Omental fat pad (tissue), 4 donors: ENCODE measurements at places on chromosomes 4 and X. TPM values are rescaled to one million over a fixed set of nuclear protein-coding genes. Genes with fewer than 3 reads are reported as not detected.

The CNGA1 gene
- total RNA-seq: 1.4 TPM

GRCh38 chr4:17316566-17316965 is 195.3 kb downstream of the QDPR start:
- no peak for DNase-seq

GRCh38 chrX:150664290-150664689 is 28.9 kb upstream of the MTMR1 start:
- no peak for DNase-seq

- peak; percentile 56 for DNase-seq
These were observed 11.1 kb downstream of the MAEA start for GRCh38 chr4:1300466-1301455.

DNA sequence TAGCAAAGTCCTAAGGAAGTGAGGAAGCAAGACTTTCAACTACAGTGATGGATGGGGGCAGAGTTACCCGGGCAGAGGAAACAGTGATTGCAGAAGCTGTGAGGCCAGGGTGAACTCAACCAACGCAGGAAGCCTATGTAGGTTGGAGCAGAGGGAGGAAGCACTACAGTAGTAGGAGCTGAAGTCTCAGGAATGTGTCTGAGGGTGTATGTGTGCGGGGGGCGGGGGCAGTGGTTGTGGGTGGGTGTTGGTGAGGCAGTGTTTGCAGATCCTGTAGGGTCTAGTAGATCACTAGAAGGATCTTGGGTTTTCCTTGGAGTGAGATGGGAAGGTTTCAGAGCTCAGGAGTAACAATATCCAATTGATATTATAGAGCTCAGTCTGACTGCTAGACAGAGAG is 9.9 kb upstream of the MID1 start:
- DNase-seq: no peak

GRCh38 chr4:88419874-88420273 is 37.0 kb upstream of the HERC5 start:
- no peak for DNase-seq

- no peak for DNase-seq
These were observed 126.1 kb downstream of the AFF1 start for GRCh38 chr4:87060957-87061356.

DNA sequence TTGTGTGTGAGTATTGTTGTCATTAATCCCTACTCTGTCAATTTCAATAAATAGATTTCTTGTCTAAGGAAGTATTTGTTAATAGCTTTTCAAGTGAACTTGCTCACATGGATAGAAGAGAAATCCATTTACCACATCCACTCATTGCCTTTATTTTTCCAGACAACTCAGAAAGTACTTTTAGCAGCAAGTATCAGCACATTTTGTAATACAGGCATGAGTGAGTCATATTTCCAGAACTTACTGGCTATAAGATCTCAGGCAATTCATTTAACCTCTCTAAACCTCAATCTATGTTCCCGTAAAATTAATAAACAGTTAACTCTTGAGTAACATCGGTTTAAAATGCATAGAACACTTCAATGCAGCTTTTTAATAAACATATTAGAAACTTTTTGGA is 317.9 kb upstream of the PCDH7 start:
- DNase-seq: no peak

GRCh38 chr4:185559915-185560281 is 24.6 kb upstream of the PDLIM3 start:
- DNase-seq: no peak
